ENCODE measurements at places on chromosomes 3 and 15.

- H3K36me3 ChIP-seq, result peaks cover 2% of the 10 kb centered on the region
- peak within 1 kb of the TSS; percentile 65 for H3K27ac ChIP-seq
- no peaks in the 10 kb centered on the region for H3K27me3 ChIP-seq
- peak; percentile 71 for DNase-seq
Observed at GRCh38 chr3:63863150-63864007, at the start of the genes ATXN7 and THOC7. TSS of gene ATXN7 (plus strand) at chr3:63863867. CDS start at chr3:63912599, 48,732 bp downstream. TSS of gene THOC7 (minus strand) at chr3:63863805. CDS start at chr3:63863790, 15 bp downstream.

DNA sequence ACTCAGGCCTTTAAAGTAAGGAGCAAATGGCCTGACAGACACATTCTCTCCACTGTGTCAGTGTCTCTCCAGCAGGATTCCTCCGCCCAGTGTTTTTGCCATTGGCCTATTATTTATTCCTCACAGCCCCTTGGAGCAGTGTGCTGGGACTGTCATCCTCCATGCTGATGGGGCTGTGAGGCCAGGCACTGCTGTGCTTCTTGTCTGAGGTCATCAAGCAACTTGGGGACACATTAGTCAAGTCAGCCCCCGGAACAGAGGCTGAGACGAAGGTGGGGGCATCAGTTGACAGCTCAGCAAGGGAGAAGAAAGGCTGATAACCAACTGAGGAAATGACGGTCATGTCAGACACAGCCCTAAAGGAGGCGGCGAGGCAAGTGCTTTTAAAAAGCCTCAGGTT, 67.4 kb downstream of the XXYLT1 start:
- H3K27me3 ChIP-seq, result no peaks in the 10 kb centered on the region
- H3K4me1 ChIP-seq, result peaks cover 26% of the 10 kb centered on the region
- H3K27ac ChIP-seq, result peak overlapping the region; percentile 74
- H3K4me3 ChIP-seq, result no peak overlapping the region

DNA sequence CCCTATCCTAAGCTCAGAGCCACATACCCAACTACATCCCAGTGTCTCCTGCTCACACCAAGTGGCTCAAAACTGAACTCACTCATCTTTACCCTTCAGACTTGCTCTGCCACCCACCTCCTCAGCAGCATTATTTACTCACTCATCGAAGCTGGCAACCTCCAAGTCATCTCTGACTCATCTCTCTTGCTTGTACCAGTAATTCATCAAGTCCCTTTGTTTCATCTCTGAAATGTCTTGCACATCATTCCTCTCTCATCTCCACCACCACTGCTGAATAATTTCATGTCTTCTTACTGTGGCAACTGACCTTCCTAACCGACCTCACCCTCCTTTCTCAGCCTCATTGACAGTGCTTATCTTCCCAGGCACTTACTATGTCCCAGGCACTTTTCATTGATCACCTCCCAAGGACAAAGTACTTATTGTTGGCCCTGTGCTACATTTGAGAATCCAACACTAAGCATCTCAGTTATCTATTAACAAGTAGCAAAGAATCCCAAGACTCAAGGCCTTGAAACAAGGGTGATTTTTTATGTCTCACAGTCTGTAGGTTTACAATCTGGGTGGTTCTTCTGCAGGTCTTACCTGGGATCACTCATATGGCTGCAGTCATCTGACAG, 82.0 kb downstream of the MRPL46 start:
- no peaks in the 10 kb centered on the region for H3K27me3 ChIP-seq
- H3K4me3 ChIP-seq, result no peak overlapping the region
- H3K27ac ChIP-seq, result no peak overlapping the region
- no peak for DNase-seq
- H3K36me3 ChIP-seq, result no peaks in the 10 kb centered on the region

DNA sequence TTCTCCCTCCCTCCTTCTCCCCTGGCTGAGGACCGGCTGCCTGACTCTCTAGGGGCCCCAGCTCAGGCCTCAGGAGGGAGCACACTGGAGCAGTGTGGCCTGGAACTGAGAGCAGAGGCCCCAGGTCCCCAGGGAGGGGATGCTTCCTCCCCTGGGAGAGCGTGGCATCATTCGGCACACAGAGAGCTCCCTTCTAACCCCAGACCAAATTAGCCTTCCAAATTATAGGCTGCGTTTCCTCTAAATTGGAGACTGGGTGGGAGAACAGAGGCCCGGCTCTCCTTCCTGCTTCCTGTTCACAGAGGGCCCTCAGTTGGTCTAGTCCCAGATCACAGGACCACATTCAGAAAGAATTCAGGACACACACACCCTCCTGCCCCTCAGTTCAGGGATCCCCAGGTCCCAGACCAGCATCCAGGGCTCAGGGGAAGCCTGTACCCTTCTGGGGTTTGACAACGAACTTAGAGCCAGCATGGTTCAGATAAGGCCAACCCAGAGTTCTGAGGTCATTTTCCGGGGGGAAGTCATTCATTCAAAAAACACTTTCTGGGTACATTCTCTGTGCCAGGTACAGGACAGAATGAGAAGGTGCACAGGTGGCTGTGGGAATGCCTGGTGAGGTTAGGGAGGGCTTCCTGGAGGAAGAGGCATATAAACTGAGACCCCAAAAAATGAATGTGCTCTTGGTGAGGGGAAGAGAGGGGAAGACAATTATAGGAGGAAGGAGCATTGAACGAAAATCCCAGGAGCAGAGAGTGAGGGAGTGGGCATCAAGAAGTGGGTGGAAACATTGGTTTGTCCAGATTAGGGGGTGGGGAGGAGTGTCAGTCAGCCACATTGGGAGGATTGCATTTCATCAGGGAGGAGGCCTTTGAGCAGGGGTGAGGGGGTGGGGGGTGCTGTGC, 28.4 kb upstream of the RPL29 start:
- no peak for DNase-seq
- no peaks in the 10 kb centered on the region for H3K27me3 ChIP-seq
- H3K4me1 ChIP-seq, result peaks cover 10% of the 10 kb centered on the region
- no peaks in the 10 kb centered on the region for H3K36me3 ChIP-seq
- H3K4me3 ChIP-seq, result no peak overlapping the region

GRCh38 chr3:25338158-25338725, 89.8 kb upstream of the RARB start:
- H3K4me1 ChIP-seq, result no peaks in the 10 kb centered on the region
- no peak for DNase-seq
- H3K27me3 ChIP-seq, result no peaks in the 10 kb centered on the region
- no peak overlapping the region for H3K27ac ChIP-seq
- no peak overlapping the region for H3K4me3 ChIP-seq
- H3K36me3 ChIP-seq, result no peaks in the 10 kb centered on the region

- no peaks in the 10 kb centered on the region for H3K36me3 ChIP-seq
- H3K27me3 ChIP-seq, result no peaks in the 10 kb centered on the region
- no peak overlapping the region for H3K27ac ChIP-seq
- no peak for DNase-seq
- H3K4me1 ChIP-seq, result peaks cover 22% of the 10 kb centered on the region
Observed at GRCh38 chr3:52065264-52065756, 8.9 kb upstream of the DUSP7 start.

DNA sequence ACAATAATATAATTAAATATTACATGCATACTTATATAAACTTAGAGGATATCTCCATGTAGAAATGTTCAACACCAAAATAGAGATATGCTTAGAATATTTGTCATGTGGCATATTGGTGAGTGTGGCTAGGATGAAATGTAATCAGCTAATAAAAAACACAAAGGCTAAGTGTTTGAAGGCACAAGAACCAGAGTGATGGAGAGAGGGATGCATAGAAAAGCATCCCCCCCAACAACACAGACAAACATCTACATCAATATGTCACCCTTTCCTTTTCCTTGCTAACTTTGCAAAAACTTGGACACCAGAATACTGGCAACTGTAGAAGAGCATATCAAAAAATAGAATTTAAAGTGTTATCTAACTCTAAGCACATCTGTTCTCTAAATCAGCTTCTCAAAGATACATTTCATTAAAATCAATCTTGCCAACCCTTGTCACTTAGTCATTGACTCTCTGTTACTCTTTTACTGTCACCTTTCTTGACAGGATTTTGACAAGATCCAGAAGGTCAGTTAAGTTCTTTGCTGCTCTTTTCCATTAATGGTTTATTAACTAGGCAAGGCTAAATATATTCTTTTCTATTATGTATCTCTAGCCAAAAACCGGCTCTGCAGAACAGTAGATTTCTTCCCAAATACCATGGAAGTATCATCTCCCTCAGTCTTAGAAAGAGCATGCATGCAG, 695.9 kb downstream of the OTOL1 start:
- no peaks in the 10 kb centered on the region for H3K4me1 ChIP-seq
- DNase-seq, result no peak
- H3K36me3 ChIP-seq, result no peaks in the 10 kb centered on the region
- H3K27me3 ChIP-seq, result no peaks in the 10 kb centered on the region
- H3K4me3 ChIP-seq, result no peak overlapping the region
- H3K27ac ChIP-seq, result no peak overlapping the region

DNA sequence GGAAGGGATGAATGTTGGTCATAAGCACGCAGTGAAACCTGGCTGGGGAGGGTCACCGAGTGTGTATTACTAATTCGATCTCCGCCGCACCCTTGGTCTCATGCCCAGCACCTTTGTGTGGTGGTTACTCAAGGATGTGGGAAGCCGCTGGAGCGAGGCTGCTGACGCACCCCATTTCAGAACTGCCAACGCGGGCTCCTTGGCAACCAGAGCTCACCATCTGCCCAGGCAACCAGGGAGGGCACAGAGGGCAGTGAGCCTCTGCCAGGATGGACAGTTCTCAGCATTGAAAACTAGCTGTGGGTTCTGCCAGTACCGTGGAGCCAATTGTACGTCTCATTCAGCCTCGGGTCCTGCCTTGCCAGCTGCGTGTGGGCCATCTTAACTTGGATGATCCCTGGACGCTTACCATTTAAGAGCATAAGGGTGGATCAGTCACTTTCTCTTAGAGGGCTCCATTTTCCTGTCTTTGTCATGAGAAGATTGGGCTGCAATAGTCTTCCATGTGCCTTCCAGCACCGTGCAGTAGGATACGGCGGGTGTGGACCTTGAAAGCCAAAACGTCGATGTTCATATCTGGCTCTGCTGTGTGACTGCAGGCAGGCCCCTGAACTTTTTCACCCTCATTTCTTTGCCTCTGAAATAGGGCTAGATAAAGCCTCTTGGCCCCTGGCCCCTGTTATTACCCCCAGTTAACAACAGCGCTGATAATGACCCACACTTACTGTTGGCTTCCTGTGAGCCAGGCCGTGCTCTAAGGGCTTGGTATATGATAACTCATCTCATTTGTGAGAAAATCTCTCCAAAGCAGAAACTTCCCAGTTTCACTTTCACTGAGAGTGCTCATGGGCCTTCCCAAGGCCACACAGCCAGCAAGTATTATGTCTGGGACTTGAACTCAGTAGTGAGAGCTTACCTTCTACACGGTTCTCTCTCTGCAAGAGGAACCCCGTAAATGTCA, 238.8 kb downstream of the OPA1 start:
- no peak for DNase-seq
- H3K27me3 ChIP-seq, result no peaks in the 10 kb centered on the region
- no peak overlapping the region for H3K4me3 ChIP-seq

DNA sequence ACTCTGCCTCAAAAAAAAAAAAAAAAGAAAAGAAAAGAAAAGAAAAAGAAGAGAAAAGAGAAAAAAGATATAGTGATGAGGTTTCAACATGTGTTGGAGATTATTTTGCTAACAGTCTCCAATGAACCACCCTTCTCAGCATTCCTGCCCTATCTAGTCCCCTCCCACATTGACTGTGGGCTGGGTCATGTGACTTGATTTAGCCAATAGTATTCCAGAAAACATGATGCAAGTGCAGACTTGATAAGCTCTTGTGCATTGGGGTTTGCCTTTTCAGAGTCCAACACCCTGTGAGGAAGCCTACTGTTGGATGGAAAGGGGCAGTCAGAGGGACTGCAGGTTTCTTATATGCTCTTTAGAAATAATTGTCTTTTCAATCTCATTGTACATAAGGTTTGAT, 37.8 kb upstream of the MED12L start:
- H3K36me3 ChIP-seq, result no peaks in the 10 kb centered on the region
- no peak overlapping the region for H3K4me3 ChIP-seq
- DNase-seq, result no peak
- H3K27me3 ChIP-seq, result no peaks in the 10 kb centered on the region

DNA sequence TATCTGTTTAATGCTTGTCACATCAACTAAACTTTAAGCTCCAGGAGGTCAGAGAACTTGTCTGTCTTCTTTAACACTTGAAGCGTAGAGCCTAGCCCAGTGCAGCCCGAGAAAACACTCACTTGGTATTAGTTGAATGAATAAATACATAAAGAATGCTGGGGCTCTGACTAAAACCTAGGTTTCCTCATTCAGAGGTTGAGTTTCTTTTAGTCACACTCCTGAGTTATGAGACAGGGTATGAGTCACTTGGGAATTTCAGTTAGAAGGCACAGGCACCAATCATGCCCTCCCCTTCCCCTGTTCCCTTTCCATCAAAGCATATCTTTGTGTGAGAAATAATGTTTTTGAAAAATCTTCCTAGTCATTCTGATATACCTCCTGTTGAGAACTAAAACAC, 589.8 kb upstream of the DPPA4 start:
- no peak overlapping the region for H3K27ac ChIP-seq
- H3K36me3 ChIP-seq, result no peaks in the 10 kb centered on the region
- no peak for DNase-seq
- H3K4me1 ChIP-seq, result no peaks in the 10 kb centered on the region
- peaks cover 2% of the 10 kb centered on the region for H3K27me3 ChIP-seq

- H3K4me1 ChIP-seq, result peaks cover 39% of the 10 kb centered on the region
- DNase-seq, result no peak
- H3K27ac ChIP-seq, result peak overlapping the region; percentile 74
- H3K4me3 ChIP-seq, result no peak overlapping the region
- H3K27me3 ChIP-seq, result no peaks in the 10 kb centered on the region
Observed at GRCh38 chr15:50107591-50108408, 11.2 kb downstream of the ATP8B4 start.

- H3K4me3 ChIP-seq, result no peak within 1 kb of the TSS
- no peaks in the 10 kb centered on the region for H3K4me1 ChIP-seq
- H3K27me3 ChIP-seq, result no peaks in the 10 kb centered on the region
- H3K36me3 ChIP-seq, result no peaks in the 10 kb centered on the region
- DNase-seq, result no peak
Observed at GRCh38 chr3:187291512-187292132, at the start of gene MASP1. TSS of gene MASP1 (minus strand) at chr3:187291737. CDS start at chr3:187291632, 105 bp downstream.

DNA sequence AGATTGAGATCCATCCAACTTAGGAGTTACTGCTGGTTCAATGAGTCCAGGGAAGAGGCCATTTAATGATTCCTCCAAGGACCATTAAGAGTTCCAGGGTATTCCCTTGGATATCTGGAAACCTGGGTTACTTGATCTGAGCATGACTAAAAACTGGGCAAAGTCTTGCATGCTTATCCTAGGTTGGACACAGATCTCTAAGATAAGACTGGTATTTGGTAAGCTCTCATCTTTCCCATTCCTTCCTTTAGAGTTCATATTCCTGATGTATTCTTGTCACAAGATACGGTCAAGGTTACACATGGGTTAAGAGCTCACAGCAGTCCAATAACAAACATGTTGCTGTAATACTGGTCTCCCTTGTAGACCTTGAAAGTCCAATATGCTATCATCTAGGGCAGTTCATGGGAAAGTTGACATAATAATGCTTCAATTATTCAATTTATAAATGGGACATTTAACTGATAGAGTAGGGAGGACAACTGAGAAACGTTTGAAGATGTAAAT, 301.7 kb downstream of the TIGIT start:
- DNase-seq, result no peak
- no peaks in the 10 kb centered on the region for H3K27me3 ChIP-seq
- no peak overlapping the region for H3K27ac ChIP-seq
- no peaks in the 10 kb centered on the region for H3K36me3 ChIP-seq

- H3K27ac ChIP-seq, result no peak overlapping the region
- peaks cover 16% of the 10 kb centered on the region for H3K4me1 ChIP-seq
- H3K4me3 ChIP-seq, result no peak overlapping the region
- no peaks in the 10 kb centered on the region for H3K27me3 ChIP-seq
- DNase-seq, result no peak
Observed at GRCh38 chr3:9411302-9411701, 13.9 kb downstream of the SETD5 start.
